Mucosa of gallbladder (tissue), 1 donor: ENCODE measurements at places on chromosomes 16 and 17.

DNA sequence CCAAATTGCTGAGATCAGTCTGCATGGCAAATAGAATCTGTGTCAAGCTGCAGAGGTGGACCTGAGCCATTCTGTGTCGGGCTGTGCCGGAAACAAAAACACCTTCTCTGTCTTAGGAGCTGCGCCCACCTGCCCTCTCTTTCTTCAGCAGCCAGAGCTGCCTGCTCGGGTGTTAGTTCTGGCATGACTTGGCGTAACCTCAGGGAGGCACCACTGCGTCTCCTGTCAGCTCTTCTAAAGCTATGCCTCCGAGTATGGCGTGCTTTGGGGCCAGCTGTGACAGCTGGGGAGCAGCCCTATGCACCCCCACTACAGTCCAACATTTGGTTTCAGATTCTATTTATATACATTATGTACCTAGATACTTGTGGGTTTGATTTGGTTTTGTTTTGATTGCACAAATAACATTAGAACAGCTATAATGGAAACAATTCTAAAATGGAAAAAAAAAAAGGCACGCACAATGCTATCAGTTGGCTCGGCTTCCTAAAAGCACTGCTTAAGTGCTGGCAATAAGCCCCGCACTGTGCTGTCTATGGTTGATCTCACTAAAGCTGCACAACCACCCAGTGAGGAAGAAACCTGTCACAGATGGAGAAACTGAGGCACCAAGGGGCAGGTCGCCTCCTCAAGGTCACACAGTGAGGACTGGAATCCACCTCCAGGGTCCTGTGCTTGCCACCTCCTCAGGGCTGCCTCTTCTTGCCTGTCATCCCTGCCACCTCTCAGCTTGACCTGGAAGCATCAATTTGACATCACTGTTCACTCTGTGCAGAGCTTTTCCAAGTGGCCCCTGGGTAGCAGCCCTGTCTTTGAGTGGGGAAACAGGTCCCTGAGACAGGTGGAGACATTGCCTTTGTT, 18.7 kb upstream of the ADGRG1 start:
- peak; percentile 15 for DNase-seq

DNA sequence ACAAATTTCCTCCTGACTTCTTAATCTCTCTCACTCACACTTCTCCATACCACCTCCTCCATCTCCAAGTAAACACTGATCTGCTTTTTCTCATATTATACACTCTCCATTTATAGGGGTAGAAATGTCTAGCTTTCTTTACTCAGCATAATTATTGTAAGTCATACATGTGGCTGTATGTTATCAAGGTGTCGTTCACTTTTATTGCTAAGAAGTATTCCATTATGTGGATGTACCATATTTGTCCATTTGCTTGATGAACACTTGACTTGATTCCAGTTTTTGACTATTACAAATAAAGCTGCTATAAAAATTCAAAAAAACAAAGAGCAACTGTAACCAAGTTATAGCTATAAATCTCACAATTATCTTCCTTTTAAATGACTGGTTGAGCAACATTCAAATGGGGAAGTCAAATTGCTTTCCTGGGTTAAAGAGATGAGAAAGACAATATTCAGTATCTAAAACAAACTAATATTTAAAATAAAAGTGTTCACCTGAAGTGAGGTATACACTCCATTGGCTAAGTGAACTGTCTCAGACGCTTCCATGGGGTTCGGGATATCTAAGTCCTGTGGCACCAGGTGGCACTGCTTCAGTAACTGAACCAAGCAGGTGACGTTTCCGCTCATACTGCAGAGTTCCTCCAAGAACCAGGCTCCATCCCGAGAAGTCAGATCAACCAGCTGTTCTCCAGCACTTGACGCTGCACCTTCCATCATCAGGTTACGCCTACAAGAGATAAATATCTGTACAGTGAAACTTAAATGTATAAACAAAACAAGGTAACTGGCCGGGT, 32.6 kb upstream of the ARL6IP1 start:
- no peak for DNase-seq

DNA sequence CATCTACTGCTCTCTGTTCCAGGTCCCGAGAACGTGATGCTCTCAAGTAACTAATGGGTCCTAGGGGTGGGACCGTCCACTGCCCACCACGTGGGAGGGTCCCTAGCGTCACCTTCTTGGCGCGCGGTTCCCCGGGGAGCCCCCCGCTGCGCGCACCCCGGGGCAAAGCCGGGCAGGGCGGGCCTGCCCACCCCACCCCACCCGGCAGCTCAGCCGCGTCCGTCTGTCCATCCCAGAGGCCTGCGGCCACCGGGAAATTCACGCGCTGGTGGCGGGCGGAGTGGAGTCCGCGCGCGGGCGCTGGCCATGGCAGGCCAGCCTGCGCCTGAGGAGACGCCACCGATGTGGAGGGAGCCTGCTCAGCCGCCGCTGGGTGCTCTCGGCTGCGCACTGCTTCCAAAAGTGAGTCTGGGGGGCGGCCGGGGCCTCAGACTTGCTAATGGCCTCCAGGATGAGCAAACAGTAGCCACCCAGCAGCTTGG, 494 bp downstream of the PRSS41 start:
- no peak for DNase-seq

DNA sequence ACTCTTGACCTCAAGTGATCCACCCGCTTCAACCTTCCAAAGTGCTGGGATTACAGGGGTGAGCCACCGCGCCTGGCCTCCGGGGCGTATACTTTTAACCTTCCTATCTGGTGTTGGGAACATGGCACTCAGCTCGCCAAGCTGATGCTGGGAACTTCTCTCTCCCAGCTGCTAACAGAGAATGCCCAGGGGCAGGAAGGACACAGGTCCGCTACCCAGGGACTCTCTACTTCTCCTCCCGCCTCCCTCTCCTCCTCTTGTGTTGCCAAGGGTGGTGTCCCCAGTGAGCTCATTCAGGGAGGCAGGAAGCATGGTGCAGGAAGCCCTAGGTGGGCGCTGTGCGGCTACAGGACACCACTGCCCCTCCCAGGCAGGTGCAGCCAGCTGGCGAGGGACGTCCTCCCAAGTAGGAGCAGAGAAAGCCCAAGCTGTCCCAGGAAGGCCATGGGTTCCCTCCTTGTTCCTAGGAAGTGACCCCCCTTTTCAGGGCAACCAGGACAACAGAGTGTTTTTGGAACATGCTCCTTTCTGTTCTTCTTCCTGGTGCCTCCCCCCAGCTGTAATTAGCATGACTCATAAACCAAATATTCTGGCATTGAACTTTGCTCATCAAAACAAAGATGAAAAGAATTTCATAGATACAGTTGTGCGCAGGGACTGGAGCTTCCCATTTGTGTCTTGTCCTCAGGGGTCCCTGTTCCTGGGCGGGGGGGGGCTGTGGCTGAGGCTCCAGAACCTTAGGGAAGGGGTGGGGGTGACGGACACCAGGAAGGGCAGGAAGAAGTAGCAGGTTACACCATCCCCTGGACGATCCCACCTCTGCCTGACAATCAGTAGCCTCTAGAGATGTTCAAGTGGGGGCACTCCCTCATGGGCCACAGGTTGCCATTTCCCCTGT, 2.7 kb downstream of the C1QTNF1 start:
- DNase-seq: no peak

- no peak for DNase-seq
Measured at GRCh38 chr16:75761108-75761507, 34.8 kb upstream of the CPHXL start.

DNA sequence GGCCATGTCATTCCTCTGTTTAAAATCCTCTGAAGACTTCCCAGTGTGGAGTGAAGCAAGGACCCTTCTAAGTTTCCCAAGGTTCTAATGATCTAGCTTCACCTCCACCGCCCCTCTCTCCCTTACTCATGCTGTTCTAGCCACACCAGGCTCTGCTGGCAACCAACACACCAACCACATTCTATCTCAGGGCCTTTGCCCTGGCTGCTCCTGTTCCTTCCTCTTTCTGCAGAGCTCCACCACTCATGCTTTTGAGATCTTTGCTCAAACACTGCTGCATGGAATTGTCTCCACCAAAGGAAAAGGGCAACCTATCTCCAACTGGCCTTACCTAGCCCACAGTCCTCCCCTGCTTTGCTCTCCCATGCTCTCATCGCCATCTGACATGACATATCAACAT, 128.7 kb downstream of the XYLT1 start:
- DNase-seq: no peak

DNA sequence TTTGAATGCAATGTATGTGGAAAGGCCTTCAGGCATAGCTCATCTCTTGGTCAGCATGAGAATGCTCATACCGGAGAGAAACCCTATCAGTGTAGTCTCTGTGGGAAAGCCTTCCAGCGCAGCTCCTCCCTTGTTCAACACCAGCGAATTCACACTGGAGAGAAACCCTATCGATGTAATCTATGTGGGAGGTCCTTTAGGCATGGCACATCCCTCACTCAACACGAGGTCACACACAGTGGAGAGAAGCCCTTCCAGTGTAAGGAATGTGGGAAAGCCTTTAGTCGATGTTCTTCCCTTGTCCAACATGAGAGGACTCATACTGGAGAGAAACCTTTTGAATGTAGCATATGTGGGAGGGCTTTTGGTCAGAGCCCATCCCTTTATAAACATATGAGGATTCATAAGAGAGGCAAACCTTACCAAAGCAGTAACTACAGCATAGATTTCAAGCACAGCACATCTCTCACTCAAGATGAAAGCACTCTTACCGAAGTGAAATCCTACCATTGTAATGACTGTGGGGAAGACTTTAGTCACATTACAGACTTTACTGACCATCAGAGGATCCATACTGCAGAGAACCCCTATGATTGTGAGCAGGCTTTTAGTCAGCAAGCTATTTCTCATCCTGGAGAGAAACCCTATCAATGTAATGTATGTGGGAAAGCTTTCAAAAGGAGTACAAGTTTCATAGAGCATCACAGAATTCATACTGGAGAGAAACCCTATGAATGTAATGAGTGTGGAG, 24.7 kb downstream of the ZFP90 start:
- no peak for DNase-seq

GRCh38 chr17:50785946-50786570, 18.7 kb upstream of the ANKRD40CL start:
- peak; percentile 51 for DNase-seq
